Naive B cell (primary cell): ENCODE measurements at places on chromosomes 3 and 15. TPM values are rescaled to one million over a fixed set of nuclear protein-coding genes. Genes with fewer than 3 reads are reported as not detected.

DNA sequence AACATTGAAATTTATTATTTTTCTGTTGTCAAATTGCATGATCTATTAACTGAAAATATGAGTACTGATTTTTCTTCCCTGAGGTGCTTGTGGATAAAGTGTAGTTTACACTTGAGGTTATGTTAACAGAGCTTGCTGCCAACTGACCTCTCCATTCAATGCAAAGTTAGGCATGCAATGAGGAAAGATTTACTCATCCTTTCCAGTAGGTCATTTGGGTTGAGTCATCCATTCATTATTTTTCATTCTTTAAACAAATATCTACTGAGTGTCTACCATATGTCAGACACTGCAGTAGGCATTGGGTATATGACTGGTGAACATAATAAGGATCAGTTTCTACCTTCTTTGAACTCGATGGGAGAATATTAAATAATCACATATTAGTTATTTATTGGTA, 604.1 kb downstream of the EDEM1 start:
- DNase-seq = no peak

GRCh38 chr15:40921949-40922607, 7.1 kb upstream of the DLL4 start:
- no peak for DNase-seq

GRCh38 chr15:74832826-74833225, 6.4 kb downstream of the CPLX3 start:
- no peak for DNase-seq

DNA sequence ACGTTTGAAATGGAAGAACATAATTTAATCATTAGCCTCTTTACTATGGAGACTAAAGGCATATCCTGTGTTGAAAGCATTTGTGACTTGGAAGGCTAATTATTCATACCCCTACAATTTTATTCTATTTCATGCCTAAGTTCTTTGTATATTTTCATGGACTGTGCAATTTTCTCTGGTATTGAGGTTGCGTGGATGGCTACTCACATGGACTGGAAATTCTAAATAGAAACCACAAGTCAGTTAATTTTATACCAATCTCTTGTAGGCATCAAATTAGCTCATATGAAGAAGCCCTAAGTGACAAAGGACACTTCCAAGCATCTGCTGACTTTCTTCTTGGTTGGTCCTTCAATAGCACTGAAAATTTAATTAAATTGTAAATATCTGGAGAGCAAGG, 1353.5 kb downstream of the ROBO1 start:
- DNase-seq = no peak

DNA sequence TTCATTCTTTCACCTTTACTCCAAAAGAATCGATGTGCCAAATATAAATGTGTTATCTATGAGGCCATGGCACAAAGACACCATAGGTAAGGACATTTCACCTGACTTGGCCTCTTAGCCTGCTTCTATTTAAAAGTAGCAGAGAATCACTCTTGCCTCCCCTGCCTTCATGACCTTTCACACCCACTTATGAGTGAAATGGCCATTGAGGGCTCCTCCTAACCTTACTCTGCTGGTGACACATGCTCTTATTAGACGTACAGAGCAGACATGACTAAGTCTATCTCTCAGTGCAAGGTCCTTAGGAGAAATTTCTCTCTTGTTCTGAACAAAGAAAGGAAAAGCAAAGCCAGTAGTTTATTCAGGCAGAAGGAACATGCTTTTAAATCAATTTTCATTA, 150.7 kb downstream of the LRTM1 start:
- no peak for DNase-seq

GRCh38 chr3:31288641-31289100, 244.1 kb upstream of the STT3B start:
- DNase-seq = no peak

GRCh38 chr3:39870706-39871105, 61.3 kb downstream of the MYRIP start:
- no peak for DNase-seq

DNA sequence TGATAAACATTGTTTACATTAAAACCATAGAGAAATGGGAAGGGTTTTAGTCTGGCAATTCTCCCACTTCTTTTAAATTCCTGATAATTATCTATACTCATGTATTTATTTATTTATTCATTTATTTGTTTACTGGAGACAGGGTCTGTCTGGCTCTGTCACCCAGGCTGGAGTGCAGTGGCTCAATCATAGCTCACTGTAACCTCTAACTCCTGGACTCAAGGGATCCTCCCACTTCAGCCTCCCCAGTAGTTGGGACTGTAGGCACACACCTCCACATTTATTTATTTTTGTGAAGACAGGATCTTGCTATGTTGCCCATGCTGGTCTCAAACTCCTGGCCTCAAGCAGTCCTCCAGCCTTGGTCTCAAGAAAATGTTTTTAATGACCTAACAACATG, 2.5 kb upstream of the AEN start:
- no peak for DNase-seq

DNA sequence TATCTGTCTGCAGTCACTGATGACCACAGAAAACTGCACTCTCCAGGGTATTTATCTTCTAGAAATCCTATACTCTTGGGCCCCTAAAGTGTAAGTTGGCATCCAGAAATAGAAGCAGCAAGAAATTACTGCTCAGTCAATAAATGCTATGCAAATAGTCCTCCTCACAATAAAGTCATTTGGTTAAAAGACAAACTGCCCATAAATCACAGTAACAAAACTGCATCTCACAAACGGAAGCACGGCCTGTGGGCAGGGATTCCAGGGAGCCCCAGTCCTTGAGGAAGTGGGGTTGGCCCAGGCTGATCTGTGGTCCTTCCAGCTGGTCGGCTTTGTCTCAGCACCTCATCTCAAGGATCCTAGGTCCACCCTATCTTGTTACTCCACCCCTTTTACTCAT, 29.7 kb upstream of the SPATA12 start:
- no peak for DNase-seq

DNA sequence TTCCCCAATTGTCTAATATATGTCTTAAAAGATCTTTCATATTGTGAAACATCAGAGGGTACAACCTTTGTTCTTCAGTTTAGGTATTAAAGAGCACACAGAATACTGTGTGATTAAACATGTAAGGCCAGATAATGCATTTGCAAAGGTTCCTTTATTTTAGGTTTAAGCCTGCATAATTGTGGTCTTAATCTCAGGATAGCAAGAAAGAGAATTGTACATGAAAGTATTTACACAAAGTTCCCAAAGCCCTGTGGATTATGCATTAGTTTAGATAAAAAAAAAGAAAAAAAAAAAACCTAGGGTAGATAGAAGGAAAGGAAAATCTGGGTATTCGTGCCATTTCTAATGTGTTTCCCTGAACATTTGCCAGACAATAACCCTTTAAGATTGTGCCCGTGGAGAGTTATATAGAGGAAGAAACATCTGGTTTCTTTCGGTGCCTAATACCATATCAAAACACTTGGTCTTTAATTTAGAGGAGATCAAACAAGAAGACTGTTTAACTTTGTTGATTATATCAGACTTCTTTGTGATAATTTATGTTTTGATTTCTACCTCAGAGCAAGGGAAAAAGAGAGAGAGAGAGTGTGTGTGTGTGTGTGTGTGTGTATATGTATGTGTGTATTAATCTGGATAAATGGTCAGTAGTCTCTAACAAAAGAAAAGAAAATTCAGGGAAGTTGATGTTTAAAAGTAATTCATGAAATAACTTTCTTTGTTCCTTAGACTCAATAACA, 139.6 kb upstream of the CGNL1 start:
- DNase-seq = no peak

DNA sequence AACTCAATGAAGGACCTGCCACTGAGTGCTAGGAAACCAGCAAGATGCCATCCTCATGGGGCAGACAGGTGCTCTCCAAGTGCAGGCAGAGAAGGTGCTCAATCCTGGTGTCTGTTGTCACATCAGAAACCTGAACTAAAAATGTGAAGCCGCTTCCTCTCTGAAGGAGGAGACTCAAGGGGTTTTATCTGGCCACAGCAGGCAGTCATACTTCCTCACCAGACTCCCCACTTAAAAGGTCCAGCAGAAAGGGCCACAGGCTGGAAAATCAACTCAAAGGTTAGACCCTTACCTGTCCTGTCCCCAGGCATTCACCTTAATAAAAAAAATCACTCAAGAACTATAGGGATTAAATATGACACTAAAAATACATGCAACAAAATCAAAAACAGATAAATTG, 4.8 kb downstream of the CCDC12 start:
- no peak for DNase-seq

DNA sequence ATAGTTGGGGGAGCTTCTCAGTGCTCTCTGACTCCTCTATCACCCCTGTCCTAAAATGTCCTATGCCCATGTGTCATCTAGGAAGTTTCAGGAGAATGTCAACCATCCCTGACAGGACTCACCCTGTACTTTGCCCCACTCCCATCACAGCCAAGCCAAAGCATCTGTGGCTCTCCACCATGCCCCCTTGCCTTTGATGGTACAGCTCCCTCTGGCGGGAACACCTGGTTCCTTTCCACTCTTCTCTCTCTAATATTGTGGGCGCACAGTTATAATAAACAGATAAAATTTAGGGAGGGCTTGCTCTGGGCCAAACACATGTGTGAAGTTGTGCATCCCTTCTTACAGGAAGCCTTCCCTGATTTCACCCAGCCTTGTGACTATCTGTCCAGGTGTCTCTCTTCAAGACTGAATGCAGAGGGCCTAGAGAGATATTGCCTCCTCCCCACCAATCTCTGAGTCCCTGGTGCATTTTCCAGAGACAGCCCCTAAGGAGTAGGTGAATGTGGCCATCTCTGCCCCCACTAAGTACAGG, 62.8 kb downstream of the ISG20 start:
- DNase-seq = no peak

GRCh38 chr3:10547841-10548783, 42.7 kb upstream of the ATP2B2 start:
- DNase-seq = no peak

DNA sequence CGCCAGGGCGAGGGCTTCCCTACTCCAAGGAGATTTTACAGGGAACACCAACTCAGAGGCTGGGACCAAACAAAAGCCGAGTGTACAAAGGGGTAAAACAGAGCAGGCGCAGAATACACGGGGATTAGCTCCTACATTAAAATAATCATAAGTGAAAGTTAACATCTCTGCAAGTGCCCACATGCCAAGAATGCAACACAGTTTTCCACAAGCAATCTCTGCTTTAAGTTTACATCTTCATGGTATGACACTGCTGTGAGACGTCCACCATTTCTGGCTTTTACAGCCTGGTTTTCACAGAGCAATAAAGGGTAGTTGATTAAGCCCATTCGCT, 500 bp upstream of the VGLL3 start:
- DNase-seq = no peak

GRCh38 chr3:139113993-139114375, 69.3 kb upstream of the PRR23C start:
- DNase-seq = no peak

DNA sequence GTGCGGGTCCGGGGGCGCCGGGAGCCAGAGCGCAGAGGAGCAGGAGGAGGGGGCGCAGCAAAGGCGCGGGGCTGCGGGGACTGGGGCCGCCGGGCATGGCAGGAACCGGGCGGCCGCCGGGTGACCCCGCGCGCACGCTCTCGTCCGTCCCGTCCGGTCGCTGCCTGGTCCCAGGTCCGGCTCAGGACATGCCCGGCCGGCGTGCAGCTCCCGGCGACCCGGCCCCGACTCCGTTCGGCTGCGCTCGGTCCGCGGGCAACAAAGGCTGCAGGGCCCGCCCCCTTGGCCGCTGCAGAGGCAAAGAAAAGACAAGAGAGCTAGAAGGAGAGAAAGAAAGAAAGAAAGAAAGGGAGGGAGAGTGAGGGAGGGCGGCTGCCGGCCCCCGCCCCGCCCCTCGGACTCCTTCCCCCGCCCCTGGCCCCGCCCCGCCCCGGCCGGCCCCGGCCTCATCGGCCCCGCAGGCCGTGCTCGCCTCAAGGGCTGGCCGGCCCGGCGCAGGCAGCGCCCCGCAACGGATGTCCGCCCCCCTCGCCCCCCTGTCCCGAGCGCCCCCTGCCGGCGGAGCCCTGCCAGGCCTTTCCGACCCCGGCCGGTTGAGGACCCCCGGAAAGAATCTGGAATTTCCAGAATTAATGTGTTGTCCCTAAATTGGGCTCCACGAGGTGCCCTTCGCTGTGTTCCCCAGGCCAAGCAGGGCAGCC, at the start of gene ADAMTS7:
ADAMTS7 (minus strand) TSS at position 341 of the 701 bp plus-strand sequence; CDS start at position 97, 244 bp downstream.
- peak; percentile 47 for DNase-seq

DNA sequence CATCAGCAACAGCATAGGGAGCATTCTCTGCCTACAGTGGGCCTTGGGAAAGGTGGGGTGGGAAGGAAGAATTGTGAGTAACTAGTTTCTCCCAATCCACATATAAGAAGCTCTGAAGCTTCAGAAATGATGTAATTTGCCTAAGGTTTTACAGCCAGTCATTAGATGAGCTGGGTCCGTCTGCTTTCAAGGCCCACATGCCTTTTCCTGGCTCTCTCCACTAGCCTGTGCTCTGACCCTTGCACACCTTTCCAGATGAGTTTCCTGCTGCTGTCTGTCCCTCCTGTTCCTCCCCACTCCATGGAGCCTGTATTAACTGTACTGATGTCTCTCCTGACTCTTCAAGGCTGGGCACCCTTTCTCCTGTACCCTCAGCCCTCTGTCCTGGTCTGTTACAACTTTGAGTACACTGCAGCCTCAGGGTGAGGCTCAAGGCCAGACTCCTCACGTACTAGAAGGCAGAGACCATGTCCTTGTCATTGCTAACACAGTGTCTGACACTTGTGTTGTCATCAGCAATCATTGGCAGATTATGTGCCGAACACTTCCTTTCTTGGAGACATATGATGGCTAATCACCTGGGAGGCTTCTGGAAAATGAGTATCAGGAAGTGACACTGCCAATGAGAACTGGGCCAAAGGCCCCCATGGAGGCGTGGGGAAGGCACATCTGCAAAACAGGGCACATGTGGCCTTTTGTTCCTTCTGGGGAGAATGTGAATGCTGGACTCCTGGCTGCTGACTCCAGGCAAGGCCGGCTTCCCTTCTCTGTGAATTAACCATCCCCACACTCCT, 6.6 kb downstream of the TM6SF1 start:
- DNase-seq = no peak

The GMNC gene
- not detected for polyA plus RNA-seq

The C3orf85 gene
- not detected for polyA plus RNA-seq

The P2RY1 gene
- not detected for polyA plus RNA-seq

The CAMKV gene
- not detected for polyA plus RNA-seq

The ADAMTSL3 gene
- not detected for polyA plus RNA-seq

The VIPR1 gene
- 0.57 TPM for polyA plus RNA-seq
